Purkinje cell (primary cell): ENCODE measurements at places on chromosomes 12 and 14. TPM values are rescaled to one million over a fixed set of nuclear protein-coding genes. Genes with fewer than 3 reads are reported as not detected.

PRDM4 gene
- polyA plus RNA-seq = 7.6 and 7.9 TPM in 2 replicates

LMNTD1 gene
- not detected in 2 replicates for polyA plus RNA-seq

MGP gene
- polyA plus RNA-seq = 0.43 and 7.6 TPM in 2 replicates

PPP1R12A gene
- polyA plus RNA-seq = 73.9 and 79.1 TPM in 2 replicates

C12orf54 gene
- polyA plus RNA-seq = not detected in 2 replicates

LHX5 gene
- 0.90 and 3.1 TPM in 2 replicates for polyA plus RNA-seq

BMP4 gene
- polyA plus RNA-seq = 1.2 TPM in 1 of 2 replicates, not detected in the other
